ENCODE measurements at places on chromosomes 1 and 21. TPM values are rescaled to one million over a fixed set of nuclear protein-coding genes. Genes with fewer than 3 reads are reported as not detected.

GRCh38 chr1:160711602-160712311, at the start of gene CD48:
CD48 (minus strand) TSS chr1:160711822; CDS start chr1:160711763, 59 bp downstream.
- H3K4me1 ChIP-seq, result peaks cover 24% of the 10 kb centered on the region
- no peak for DNase-seq
- H3K27me3 ChIP-seq, result peaks cover 3% of the 10 kb centered on the region
- H3K4me3 ChIP-seq, result peak within 1 kb of the TSS; percentile 48
- H3K36me3 ChIP-seq, result no peaks in the 10 kb centered on the region

- H3K36me3 ChIP-seq, result peaks cover 37% of the 10 kb centered on the region
- no peak overlapping the region for H3K27ac ChIP-seq
- H3K4me1 ChIP-seq, result peaks cover 10% of the 10 kb centered on the region
- H3K27me3 ChIP-seq, result no peaks in the 10 kb centered on the region
- no peak for DNase-seq
Observed at GRCh38 chr1:23428136-23428905, 3.8 kb upstream of the TCEA3 start.

DNA sequence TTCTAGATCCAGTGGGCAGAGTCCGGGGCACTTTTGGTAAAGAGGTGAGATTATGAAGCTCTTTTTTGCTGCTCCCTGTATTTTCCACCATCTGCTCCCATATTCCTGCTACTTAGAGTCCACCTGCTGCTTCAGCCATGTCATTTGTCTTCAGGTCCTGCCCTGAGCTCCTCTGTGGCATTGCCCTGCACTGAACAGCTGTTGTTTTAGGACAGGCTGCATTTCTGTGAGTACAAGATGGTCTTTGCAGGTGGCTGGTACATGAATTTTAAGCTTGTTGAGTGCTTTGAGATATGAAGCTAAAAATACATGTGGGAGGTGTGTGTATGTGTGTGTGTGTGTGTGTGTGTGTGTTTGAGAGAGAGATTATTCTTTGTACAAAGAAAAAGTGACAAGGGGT, 21.9 kb downstream of the MT1HL1 start:
- no peak overlapping the region for H3K27ac ChIP-seq
- no peak for DNase-seq
- no peak overlapping the region for H3K4me3 ChIP-seq
- H3K4me1 ChIP-seq, result no peaks in the 10 kb centered on the region
- H3K27me3 ChIP-seq, result no peaks in the 10 kb centered on the region

DNA sequence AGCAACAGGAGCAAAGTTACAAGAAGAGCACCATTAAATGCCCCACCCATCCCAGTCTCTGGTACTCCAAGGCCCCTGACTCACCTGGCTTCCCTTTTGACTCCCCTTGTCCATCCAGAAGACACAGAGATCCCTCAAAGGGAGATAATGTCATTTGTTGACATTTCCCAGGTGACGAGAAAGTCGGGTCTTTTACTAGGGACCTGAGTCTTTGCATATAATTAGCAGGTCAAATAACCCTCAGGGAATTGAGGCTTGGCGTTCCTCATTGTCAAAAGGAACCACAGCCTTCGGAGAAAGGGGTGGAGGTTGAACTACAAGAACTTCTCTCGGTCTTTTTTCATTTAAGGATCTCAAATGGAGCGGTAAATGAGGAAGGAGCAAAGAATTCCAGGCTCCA, 133.2 kb downstream of the PROX1 start:
- H3K27ac ChIP-seq, result no peak overlapping the region
- no peak for DNase-seq
- H3K27me3 ChIP-seq, result no peaks in the 10 kb centered on the region
- H3K4me1 ChIP-seq, result no peaks in the 10 kb centered on the region

Gene GBP3
- 60.2 TPM for total RNA-seq

Measured in lower lobe of right lung (tissue), 2 donors.